NCI-H748 treated with DMSO at 0.1 percent for 48 hours (cell line): ENCODE measurements at places on chromosomes 12 and 14.
A peak's percentile ranks its signal among the peaks of the same experiment; 100 is the strongest.

GRCh38 chr12:69563166-69563762 lies 22.0 kb upstream of the CCT2 start:
- no peak for DNase-seq

DNA sequence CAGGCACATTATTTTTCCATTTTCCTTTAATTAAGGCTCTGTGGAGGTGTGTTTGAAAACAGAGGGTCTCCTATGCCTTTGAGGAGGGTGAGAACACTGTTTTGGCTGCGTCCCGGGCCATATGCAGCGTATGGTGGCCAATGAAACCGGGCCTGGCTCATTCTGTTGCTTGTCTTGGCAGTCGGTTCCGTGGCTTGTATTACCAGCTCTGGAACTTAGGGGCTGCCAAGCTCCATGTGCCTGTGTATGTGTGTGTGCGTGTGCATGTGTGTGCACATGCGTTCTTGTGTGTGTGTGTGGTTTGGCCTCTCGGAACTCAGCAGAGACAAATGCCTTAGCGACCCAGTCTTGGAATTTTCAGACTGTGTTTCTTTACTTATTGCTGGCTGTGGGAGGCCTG lies 2.7 kb downstream of the JDP2 start:
- no peak for DNase-seq

DNA sequence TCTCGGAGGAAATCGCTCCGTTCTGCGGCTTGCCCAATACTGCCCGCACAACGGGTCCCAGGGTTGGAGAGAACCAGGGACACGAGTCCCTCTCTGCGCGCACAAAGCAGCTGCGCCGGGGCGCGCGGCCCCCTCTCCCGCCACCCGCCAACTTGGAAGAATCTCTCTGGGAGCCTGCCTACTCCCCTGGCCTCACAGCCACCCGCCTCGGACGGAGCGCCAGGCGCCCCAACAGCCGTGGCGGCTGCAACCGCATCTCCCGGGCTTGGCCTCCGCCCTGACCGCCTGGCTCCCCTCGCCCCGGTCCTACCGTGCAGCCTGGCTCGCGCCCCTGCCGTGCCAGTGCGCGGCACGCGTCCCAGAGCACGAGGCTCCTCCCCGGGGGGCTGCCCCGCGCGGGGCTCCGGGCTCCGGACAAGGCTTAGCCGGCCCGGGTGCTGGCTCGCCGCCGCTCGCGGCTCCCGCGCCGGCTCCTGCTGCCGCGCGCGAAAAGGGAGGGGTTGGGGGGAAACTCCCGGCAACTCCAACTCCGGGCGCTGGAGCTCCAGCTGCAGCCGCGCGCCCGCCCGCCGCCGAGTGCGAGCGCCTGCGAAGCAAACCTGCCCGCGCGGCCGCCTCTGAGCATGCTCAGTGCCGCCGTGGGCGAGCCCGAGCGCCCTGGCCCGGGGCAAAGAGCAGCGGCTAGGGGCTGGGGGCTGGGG lies at the start of gene STXBP6:
TSS of gene STXBP6 (minus strand) at position 580 of the 701 bp plus-strand sequence. CDS start 75,329 bp downstream, outside the sequence.
- DNase-seq: peak; percentile 32

DNA sequence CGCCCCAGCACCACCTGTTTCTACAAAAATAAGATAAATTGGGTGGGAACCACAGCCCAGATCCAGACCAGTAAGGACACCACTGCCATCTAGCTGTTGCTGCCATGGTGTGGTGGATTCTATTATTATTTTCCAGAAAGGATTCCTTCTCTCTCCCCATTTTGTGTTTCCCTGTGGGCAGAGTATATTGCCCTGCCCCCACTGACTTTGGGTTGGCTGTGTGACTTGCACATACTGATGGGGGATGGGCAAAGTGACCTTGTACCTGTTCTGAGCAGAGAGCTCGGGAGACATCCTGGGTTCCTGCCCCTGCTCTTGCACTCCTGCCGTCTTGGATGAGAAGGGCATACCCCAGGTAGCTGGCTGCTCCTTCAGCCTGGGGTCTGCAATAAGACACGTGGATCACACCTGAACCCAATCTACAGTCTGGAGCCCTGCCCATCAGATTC lies 24.3 kb downstream of the MOAP1 start:
- DNase-seq: no peak

- no peak for DNase-seq
Measured at GRCh38 chr12:27614866-27615265, 81.4 kb upstream of the REP15 start.

DNA sequence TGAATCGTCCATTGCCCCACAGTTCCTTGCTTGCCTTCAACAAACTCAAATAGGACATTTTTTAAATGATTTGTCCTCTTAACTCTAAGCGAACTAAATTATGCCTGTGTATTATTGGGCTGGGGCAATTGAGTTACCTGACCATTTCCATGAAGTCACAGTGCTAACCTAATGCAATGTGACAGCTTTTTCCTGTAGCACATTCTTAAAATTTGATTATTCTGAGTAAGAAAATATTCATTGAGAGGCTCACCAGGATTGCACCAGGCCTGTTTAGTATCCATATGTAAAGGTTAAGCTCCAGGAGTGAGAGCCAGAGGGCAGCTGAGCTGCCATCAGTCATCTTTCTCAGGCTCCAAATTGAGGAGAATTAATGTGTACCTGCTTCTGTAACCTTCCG lies 90.9 kb downstream of the GPR65 start:
- no peak for DNase-seq

- peak; percentile 33 for DNase-seq
Measured at GRCh38 chr12:52873832-52874572, 25.2 kb upstream of the KRT78 start.

GRCh38 chr14:99359906-99360305 lies 87.9 kb upstream of the BCL11B start:
- no peak for DNase-seq

DNA sequence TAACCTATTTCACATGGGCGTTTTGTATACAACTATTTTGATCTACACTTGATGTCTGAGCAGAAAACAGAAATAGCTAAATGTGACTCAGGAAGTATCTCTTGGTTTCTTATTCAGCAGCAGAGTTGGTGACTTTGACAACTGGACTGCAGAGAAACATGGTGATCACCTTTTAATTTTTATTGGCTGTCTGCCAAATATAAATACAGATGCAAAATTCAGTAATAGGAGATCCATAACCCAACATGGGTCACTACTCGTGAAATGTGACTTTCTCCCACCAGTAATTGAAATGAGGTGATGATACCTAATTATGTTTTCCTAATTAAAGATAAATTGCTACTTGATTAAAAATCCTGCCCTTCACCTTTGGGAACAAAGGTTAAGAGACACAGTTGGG lies 487.1 kb downstream of the NELL2 start:
- no peak for DNase-seq

GRCh38 chr12:93996321-93996720 lies 152.1 kb upstream of the PLXNC1 start:
- no peak for DNase-seq

GRCh38 chr12:58186914-58187313 lies 245.5 kb downstream of the ATP23 start:
- no peak for DNase-seq

GRCh38 chr12:76277480-76277879 lies 70.7 kb downstream of the BBS10 start:
- no peak for DNase-seq
